NCI-H524 treated with DMSO at 0.1 percent for 48 hours (cell line): ENCODE measurements at places on chromosomes 6 and 20.

DNA sequence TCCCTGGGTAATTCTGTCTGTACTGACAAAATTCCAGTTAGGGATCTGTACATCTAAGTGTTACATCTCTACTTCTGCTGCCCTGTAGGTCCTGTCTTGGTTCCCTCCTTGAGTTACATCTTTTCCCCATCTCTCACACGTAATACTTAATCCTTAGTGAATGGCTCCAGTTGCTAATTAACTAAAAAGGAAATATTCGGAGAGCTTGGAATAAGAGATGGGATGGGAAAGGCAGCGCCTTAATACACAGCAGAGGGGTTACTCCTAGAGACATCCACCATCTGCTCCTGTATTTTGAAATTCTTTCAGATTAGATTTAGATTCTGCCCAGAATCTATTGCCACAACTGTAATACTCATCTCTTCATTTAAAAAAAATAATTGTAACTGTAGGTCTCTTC lies 384.0 kb downstream of the SAMD5 start:
- peak; percentile 97 for DNase-seq

DNA sequence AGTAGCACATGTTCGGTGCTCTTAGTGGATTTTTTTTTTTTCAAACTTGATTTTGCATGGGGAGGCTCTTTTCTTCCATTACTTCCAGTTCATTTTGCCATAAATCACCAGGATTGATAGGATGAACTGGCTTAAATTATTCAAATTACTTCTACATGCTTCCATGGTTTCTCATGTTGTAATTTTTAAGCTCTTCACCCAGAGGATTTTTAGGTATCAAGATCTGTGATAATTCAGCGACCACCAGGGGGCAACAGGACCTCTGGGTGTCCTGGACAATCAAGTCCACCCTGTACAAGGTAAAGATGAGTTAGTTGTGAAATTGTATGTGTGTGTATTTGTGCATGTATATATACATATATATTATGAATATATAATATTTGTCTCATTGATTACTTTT lies 4.2 kb upstream of the EPHA7 start:
- peak; percentile 60 for DNase-seq

DNA sequence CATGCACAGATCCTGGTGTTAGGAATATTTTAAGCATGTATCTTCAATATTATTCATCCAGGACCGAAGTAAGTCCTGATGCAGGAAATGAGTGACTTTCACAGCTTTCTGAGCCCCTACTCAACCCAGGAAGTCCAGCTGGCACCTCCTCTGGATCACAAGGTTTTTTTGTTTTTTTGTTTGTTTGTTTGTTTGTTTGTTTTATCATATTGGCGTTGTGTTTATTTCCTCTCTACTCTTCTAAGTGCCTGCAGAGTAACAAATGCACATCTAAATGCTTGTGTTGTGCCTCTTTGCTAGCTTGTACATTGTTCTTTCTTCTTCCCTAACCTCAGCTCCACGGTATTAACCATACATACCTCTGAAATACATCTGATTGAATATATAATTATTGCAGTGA lies 594.3 kb upstream of the ADGRB3 start:
- no peak for DNase-seq

GRCh38 chr6:78925317-78925716 lies 58.0 kb downstream of the IRAK1BP1 start:
- no peak for DNase-seq

DNA sequence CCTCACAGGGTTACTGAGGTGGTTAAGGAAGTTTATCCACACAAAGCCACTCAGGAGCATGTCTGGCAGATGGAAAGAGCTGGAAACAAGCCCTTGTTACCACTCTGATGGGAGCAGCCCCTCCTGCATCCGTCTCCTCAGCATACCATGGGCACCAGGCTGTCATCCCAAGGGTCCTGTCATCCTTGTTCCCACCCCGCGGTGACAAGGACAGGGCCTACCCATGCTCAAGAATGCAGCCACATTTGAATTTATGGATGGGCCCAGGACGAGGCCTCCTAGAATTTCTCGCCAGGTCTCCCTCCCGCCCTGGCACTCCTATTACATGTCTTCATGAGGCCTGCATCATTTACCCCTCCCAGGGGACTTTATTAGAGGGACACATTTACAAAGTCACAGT lies 60.0 kb downstream of the NPEPL1 start:
- DNase-seq = no peak

- DNase-seq = no peak
Observed at GRCh38 chr20:48076747-48077146, 291.5 kb upstream of the SULF2 start.

DNA sequence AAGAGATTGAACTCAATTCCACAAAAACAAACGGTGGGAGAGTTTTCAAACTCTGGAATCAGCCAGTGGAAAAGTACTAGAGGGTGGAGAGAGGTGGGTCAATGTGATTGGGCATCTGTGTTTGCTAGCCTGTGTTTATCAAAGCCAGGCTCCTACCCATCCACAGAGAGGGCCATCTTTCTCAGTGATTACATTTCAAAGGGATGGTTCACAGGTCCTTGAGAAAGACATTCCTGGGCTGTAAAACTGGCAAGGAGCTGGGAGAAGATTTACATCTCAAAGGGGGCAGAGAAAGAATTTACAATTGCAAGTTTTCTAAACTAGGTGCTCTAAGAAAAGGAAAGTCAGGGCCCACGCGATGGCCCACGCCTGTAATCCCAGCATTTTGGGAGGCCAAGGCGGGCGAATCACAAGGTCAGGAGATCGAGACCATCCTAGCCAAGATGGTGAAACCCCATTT lies 146.8 kb upstream of the UST start:
- no peak for DNase-seq

- no peak for DNase-seq
Observed at GRCh38 chr20:846894-847278, 13.4 kb downstream of the FAM110A start.

GRCh38 chr6:118894425-118895260 lies 691 bp downstream of the ASF1A start:
- DNase-seq = no peak

- DNase-seq = no peak
Observed at GRCh38 chr20:56630506-56631317, 1.6 kb downstream of the TFAP2C start.

GRCh38 chr20:47125508-47125757 lies 230.8 kb downstream of the EYA2 start:
- peak; percentile 82 for DNase-seq

GRCh38 chr6:13434777-13435176 lies 52.6 kb downstream of the GFOD1 start:
- no peak for DNase-seq

DNA sequence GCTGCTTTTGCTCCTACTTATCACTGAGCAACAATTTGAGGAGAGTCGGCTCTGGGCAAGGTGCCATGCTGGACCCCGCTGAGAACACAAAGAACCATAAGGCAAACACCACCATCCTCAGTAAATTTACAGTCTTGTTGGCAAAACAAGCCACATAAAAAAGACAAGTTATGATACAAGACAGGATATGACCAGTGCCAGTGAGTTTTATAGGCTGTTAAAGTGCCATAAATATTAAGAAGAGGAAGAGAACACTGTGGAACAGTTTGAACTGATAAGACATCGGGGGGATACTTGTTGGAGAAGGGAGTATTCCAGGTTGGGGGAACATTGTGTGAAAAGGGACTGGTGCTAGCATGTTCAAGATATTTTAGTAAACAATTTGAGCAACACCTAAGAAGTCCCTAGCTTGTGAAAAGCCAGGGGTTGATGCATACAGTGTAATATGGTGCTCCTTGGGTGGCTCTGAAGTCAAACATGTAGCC lies 25.3 kb upstream of the RIPOR2 start:
- no peak for DNase-seq

GRCh38 chr6:44906761-44907160 lies 421.4 kb upstream of the RUNX2 start:
- DNase-seq = no peak

DNA sequence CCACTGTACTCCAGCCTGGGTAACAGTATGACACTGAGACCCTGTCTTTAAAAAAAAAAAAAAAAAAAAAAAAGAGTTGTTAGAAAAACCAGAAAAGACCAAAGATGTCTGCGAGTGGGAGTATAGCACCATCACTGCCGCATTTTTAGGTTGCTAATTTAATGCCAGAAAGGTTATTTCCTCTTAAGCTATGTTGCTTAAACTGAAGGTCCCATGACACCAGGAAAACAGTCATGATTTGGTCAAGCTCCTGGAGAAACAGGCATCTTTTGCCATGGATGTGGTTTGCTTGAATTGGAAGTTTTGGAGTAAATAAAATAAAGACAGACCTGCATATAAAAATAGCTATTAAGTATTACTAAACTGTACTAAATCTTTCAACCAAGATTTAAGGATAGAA lies 68.3 kb upstream of the TNFRSF21 start:
- DNase-seq = no peak

DNA sequence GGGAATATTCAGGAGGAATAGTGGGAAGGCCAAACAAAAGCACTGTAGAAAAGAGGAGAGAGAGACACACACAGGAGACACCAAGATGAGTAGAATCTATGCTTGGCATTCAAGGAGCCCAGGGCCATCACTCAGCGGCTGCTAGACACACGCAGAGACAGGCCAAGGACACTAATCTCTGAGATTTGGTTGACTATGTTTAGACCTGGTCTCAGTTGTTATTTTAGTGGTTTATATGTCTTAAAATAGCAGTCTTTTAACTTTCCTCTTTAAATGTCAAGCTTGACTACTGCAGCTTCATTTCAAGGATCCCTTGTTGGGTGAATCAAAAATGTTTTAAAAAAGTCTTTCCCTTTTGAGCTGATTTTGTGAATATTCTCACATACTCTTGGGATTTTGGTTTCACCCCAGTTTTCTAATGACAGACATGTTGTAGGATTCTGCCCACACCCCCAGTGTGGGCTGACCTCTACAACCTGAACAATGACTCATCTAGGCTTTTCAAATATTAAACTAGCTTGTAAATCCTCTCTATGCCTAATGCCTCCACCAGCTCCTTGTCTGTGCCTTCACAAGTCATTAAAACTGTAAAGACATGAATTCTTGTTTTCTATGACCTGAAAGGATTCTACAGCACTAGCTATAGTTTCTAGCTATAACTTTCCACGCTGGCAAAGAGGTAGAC lies 142.7 kb upstream of the EXOC2 start:
- DNase-seq = no peak

DNA sequence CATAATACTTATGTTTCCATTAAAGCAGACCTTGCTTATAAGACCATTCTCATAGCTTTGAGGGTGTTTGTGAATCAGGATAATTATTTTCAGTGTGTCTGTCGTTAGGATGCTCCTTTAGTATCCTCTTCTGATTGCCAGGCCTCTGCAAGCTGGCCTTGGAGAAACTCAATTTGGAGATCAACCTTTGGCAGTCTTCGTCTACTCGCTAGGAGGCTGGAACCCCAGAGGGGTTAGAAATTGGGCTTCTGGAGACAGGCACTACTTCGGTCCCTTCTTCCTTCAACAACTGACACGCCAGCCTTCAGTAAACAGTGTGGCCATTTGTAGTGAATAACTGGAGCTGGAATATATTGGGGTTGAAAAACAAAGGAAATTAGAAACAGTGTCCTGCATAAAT lies 100.8 kb upstream of the CITED2 start:
- DNase-seq = no peak

- no peak for DNase-seq
Observed at GRCh38 chr6:129893640-129894039, 32.5 kb upstream of the TMEM244 start.
